ENCODE measurements at places on chromosomes 12 and 14. TPM values are rescaled to one million over a fixed set of nuclear protein-coding genes. Genes with fewer than 3 reads are reported as not detected.

AVPR1A gene
- total RNA-seq = 0.10 TPM

PAWR gene
- 142 TPM for total RNA-seq

DDN gene
- 0.51 TPM for total RNA-seq

RFX4 gene
- not detected for total RNA-seq

OR6S1 gene
- not detected for total RNA-seq

FLVCR2 gene
- 9.7 TPM for total RNA-seq

ZBTB42 gene
- total RNA-seq = 16.5 TPM

BHLHE41 gene
- 147 TPM for total RNA-seq

PRIMA1 gene
- 0.26 TPM for total RNA-seq

MGST1 gene
- 8.8 TPM for total RNA-seq

SDR9C7 gene
- total RNA-seq = not detected

DNA sequence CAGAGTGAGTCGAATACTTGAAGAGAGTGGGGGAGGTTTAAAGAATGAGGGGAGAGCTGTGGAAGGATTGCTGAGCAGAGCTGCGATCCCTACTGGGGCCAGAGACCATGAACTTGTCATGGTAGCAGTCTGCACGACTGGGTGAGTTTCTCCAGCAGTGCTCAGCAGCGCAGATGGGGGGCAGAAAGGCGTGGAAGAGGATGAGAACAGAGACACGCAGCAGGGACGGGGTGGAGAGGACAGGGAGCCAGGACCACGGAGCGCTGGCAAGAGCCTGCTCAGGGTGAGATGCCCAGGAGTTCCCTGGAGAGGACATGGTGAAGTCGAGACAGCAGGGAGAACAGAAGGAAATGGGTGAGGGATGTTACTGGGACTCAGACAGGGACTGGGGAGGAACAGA is 2.1 kb upstream of the AQP6 start:
- DNase-seq = no peak

- DNase-seq = no peak
Observed at GRCh38 chr12:31714406-31715271, 14.2 kb downstream of the AMN1 start.

DNA sequence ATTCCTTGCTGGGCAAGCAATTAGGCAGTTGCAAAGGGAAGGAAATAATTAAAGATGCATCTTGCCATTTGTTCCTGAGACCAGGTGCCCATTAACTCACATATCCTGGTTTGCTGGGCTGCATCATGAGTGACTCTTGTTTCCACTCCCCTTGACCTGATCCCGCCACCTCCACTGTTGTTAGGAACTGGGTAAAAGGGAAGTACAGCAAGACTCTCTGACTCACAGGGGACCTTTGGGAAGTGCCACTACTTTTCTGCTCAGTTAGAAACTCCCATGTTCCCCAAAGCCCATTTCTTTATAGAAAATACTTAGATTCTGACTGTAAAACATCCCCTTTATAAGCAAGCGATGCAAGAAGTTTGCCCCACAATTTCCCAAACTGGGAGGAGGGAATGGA is 186.0 kb upstream of the BCL2L14 start:
- DNase-seq = no peak

DNA sequence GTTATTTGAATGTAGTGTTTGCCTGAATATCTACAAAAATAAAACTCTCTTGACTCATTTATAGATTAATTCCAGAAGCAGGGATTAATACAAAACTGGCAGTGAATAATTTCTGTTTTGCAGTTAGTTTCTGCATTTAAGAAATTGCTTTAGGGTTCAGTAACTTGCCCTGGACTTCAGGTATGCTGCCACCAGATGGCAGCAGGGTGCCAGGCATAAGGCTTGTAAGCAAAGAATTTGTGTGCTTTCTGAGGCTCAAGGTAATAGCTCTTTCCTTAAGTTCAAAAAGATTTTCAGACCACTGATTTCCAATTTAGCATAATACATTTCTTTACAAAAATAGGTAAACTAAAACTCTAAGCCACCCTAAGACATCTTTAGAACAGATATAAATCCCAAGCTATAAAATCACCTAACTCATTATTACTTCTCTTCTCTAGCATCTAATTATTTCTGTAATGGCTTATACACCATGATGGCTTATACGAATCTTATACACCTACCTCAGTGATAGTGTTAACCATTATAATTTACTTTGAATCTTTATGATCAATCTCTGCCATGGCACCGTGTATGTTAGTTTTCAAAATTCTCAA is 398.3 kb downstream of the APAF1 start:
- DNase-seq = peak; percentile 43

DNA sequence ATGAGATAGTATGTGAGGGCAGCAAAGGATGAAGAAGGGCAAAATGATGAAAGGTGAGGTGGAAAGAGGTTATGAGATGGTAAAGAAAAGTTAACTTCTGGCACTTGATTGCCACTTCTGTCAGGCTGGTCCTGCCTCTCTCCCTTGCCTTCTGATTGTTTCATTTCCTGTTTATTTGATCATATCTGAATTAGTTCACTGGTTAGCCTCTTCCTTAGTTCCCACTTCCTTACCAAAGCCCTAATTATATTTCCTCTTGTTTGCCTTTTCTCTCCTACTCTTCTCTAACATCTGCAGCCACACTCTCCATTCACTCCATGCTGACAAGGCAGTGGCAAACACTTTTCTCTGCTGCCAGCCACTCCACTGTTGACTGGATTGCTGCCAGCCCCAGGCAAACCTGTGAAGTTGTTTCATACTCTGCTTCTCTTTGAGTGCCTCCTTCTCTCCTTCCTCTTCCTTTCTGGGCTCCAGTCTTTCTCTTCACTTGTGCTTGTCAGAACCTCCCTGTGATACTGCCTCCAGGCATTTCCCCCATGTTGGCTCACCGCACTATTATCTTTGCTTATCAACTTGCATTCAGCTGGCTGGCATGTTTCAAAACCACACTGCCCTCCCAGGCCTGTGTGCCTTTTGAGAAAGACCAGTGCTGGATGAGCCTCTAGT is 8.1 kb downstream of the PNP start:
- no peak for DNase-seq

DNA sequence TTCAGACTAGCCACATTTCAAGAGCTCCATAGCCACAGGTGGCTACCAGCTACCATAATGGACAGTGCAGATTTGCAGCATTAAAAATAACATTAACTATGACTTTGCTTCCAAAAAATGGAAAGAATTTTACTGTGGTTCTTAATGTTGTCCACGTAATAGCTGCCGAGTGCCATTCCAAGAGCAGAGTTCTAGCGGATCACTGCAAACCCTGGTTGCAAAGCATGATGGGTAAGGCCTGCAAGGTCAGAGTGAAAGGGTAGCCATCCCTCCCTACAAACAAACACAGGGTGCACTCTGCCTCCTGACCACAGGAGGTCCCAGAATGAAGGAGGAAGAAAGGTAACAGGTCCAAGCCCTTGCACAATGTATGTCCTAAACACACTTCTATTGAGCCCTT is 157.6 kb downstream of the DPF3 start:
- no peak for DNase-seq

- no peak for DNase-seq
Observed at GRCh38 chr14:82911930-82912329, 1378.3 kb upstream of the SEL1L start.

DNA sequence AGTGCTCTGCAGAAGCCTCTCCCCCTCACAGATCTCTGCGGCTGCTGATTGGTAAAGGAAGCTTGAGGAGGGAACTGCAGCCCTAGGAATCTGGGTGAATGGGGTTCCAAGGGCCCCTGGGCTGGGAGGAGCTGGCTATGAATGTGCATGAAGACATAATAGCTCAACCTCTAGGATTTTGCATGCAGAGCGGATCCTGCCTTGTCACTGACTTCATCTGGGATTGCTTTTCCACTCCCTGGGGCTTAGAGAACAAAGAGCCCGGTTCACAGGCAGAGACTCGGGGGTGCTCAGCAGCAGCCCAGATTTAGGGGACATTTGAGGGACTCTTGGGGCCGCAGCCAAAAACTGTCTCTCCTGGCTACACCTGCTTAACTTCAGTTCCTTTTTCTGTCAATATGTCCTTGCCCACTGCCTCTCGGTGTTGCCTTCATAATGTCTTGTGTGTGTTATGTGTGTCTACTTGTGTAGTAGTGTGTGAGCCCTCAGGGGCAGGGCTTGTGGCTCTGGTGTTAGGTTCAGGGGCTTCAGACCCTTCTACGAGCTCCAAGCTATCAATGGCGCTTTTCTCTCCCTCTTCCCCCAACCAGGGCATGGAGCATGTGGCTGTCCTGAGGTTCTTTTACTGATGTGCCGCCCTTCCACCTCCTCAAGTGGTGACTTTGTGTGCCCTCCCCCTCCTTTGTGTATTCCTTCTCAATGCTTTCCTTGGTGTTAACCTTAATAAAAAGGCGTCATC is 1.9 kb downstream of the CCDC184 start:
- no peak for DNase-seq

DNA sequence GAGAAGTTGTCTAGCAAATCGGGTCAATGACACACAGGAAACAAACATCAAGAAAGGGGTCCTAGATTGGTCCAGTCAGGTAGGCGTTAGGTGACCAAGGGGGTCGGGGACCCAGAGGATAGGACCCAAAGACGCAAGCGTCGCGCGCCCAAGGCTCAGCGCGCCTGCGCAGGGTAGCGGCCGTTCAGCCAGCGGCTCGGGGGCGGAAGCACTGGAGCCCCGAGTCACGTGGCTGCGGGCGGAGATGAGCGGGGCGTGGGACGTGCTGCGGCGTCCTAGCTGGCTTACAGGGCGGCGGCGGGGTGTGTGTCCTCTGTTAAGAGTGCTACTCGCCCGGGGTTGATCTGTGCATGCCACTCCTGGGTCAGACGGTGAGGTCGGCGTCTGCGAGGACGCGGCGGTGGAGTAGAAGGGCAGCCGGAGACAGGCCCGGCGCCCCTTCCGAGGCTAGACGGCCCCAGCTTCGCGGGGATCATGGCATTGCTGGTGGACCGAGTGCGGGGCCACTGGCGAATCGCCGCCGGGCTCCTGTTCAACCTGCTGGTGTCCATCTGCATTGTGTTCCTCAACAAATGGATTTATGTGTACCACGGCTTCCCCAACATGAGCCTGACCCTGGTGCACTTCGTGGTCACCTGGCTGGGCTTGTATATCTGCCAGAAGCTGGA is at the start of gene SLC35E3:
TSS of gene SLC35E3 (plus strand) at position 273 of the 668 bp plus-strand sequence. CDS start at position 475, 202 bp downstream.
- peak; percentile 58 for DNase-seq

DNA sequence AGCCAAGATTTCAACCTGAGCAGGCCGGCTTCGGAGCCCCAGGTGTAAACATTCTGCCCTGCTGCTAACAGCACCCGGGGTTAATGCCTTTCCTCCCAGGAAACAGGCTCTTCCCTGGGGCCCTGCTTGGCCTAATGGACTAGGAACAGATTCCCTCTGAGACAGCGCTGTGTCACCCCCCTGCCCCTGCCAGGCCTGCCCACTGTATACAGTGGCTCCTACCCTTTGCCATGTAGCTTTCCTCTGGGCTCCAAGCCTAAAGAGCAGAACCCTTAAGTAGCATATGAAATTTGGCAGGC is 28.3 kb upstream of the BCDIN3D start:
- DNase-seq = no peak

- no peak for DNase-seq
Observed at GRCh38 chr14:24774187-24774915, 140.4 kb upstream of the GZMB start.

DNA sequence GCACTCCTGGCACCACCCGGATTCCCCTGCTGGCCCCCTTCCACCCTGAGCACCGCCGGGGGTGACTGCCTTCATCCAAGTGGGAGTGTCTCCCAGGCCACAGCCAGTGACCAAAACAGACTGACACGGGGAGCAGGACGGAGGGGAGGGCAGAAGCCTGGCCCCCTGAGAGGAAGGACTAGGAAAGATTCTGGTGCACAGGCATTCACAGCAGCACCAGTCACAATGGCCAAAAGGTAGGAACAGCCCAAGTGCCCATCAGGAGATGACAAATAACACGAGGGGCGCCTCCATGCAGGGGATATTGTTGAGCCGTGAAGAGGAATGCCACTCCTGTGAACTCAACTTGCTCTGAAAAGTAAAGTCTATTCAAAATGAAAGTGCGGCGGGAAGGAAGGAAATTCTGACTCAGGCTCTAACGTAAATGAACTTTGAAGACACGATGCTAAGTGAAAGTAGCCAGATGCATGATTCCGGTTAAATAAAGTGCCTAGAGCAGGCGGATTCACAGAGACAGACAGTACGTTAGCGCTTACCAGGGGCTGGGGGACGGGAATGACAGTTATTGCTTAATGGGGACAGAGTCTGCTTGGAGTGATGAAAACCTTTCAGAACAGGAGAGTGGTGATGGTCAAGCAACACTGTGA is 146.1 kb upstream of the NCOR2 start:
- DNase-seq = no peak

GRCh38 chr12:79444089-79444488 is 246.7 kb downstream of the PAWR start:
- DNase-seq = no peak

- DNase-seq = no peak
Observed at GRCh38 chr12:112848972-112849371, 57.4 kb downstream of the RPH3A start.

- DNase-seq = no peak
Observed at GRCh38 chr14:104110491-104111209, 25.1 kb downstream of the ASPG start.

DNA sequence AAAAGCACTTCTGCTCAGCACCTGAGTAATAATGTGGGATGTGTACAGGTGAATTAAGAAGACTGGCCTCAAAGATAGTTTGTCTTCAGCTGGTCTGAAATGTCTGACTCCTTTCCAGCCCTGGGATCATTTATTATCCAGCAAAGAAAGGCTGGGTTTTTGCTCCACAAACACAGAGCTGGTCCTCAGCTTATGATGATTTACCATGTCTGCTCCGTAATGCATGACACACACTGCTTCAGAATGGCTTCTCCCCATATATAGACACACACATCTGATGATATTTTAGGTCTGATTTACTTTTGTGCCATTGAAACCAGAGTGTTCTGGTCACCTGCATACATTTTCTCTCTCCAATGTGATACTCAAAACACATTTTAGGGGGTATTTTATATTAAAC is 225.0 kb downstream of the SLC25A21 start:
- DNase-seq = no peak

- DNase-seq = no peak
Observed at GRCh38 chr12:53978477-53979356, 4.0 kb upstream of the HOTAIR start.

DNA sequence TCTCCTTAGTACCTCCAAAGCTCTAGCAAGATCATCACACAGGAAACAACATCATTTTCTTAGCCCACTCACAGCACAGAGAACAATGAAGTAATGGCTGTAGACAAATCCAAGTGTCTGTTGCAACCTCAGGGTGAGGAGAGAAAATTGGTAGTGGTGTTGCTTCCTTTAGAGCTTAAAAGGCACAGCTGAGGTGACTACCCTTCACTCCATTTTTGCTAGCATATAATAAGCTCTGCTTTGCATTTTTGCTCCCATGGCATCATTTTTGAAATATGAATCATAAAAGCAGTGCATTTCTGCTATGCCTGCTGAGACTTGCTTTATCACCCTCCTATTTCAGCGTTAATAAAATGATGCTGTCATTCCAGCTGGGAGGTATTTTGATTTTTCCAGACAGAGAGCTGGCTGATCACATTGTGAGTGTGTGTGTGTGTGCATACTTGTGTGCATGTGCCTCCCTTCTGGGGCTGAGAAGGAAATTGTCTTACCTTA is 18.5 kb upstream of the PCNX1 start:
- no peak for DNase-seq

DNA sequence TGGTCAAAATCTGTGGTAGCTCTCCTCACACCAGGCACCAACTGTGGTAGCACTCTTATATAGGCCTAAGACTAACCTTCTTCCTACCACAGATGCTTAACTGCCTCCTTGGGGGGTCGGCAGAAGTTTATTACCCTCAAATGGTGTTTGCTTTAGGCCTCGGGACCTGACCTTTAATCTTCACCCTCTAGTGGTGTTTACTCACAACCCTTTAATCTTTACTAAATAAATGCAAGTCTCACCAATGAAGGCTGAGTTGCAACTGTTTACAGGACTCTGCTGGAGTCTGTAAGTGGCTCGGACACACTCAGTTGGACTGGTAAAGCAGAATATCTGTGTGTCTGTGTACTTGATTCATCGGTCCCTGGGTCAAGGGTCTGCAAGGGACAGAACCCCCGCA is 29.4 kb downstream of the CCER1 start:
- DNase-seq = no peak
